Nephron progenitor cell (in vitro differentiated cells): ENCODE measurements at places on chromosomes 6 and 20.

GRCh38 chr6:135867332-135867731, 15.8 kb downstream of the PDE7B start:
- H3K4me3 ChIP-seq: no peak overlapping the region
- H3K4me1 ChIP-seq: no peaks in the 10 kb centered on the region
- DNase-seq: no peak
- H3K27ac ChIP-seq: no peak overlapping the region

DNA sequence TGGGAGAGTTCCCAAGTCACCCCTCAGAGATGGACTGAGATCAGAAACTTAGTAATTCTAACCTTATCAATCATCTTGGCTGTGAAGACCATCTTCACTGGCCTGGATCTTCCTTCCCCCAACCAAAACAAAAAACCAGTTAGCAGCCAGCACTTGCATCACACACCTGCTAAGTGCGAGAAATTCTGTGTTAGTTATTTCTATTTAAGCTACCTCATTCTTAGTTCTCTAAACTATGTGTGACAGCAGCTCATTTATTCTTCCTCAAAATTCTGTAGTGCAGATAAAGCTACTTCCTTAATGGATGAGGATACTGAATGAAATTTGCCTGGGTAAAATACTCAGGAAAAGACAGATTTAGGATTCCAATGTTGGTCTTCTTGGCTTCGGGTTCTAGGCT, 18.2 kb upstream of the TAGAP start:
- no peaks in the 10 kb centered on the region for H3K36me3 ChIP-seq
- no peaks in the 10 kb centered on the region for H3K4me1 ChIP-seq
- no peak overlapping the region for H3K4me3 ChIP-seq

- DNase-seq: no peak
- H3K4me3 ChIP-seq: no peak overlapping the region
- H3K36me3 ChIP-seq: no peaks in the 10 kb centered on the region
- peaks cover 3% of the 10 kb centered on the region for H3K27me3 ChIP-seq
- H3K27ac ChIP-seq: no peak overlapping the region
These were observed 103.0 kb downstream of the PSMB1 start for GRCh38 chr6:170449835-170450753.

DNA sequence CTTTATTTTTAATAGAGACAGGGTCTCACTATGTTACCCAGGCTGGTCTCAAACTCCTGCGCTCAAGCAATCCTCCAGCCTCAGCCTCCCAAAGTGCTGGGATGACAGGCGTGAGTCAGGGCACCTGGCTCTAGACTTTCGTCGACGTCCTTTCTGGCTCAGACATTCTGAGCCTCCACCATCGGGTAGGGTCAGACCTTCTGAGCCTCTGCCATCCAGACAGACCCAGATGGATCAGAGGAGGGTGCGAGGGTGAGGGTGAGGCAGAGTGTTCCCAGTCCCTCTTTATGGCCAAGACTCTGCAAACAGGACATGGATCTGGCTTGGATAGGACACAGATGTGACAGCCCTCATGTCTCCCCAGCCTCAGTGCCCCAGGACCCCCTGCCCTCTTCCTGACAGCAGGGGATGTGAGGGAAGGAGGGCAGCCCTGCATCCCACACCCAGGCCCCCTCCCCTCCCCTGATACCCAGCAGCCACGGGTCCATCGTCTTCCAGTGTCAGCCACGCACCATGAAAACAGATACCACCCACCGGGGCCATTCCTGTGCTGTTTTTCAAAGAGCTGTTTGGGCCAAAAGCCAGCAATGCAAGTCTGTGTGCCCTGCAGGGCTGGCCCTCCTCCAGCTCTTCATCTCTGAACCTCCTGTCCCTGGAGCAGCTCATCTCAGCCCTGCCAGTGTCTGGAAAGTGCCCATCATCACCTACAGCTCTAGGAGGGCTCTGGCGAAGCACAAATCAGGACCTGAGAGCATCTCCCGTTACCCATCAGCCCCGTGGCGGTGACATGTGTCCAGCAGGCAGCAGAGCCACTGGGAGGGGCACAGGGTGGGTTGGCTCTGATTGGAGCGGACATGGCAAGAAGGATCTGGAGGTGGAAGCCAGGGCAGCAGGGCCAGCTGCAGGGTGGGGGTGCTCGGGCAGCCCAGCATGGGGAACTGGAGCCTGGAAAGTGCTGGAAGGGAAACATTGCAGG, 208.4 kb downstream of the PREX1 start:
- H3K4me3 ChIP-seq: no peak overlapping the region
- no peaks in the 10 kb centered on the region for H3K36me3 ChIP-seq
- no peak for DNase-seq
- H3K27ac ChIP-seq: no peak overlapping the region
- H3K4me1 ChIP-seq: peaks cover 21% of the 10 kb centered on the region

- H3K27me3 ChIP-seq: peaks cover 11% of the 10 kb centered on the region
- H3K27ac ChIP-seq: no peak overlapping the region
- DNase-seq: no peak
These were observed 212.3 kb upstream of the PMEPA1 start for GRCh38 chr20:57922083-57922482.

- H3K36me3 ChIP-seq: peaks cover 10% of the 10 kb centered on the region
- H3K27me3 ChIP-seq: no peaks in the 10 kb centered on the region
- no peak overlapping the region for H3K27ac ChIP-seq
- peaks cover 15% of the 10 kb centered on the region for H3K4me1 ChIP-seq
These were observed 53.3 kb downstream of the KCNS1 start for GRCh38 chr20:45047581-45048119.

GRCh38 chr6:151240036-151240685, 394 bp downstream of the AKAP12 start:
- peaks cover 43% of the 10 kb centered on the region for H3K4me1 ChIP-seq
- H3K27ac ChIP-seq: peak overlapping the region; percentile 93
- H3K4me3 ChIP-seq: peak overlapping the region; percentile 94
- peaks cover 6% of the 10 kb centered on the region for H3K27me3 ChIP-seq
- DNase-seq: peak; percentile 84

- no peaks in the 10 kb centered on the region for H3K36me3 ChIP-seq
- no peak for DNase-seq
- no peak overlapping the region for H3K4me3 ChIP-seq
- peaks cover 14% of the 10 kb centered on the region for H3K27me3 ChIP-seq
- peaks cover 65% of the 10 kb centered on the region for H3K4me1 ChIP-seq
- no peak overlapping the region for H3K27ac ChIP-seq
These were observed 198.7 kb upstream of the SGK1 start for GRCh38 chr6:134516582-134516981.

- no peak overlapping the region for H3K4me3 ChIP-seq
- DNase-seq: no peak
- H3K36me3 ChIP-seq: no peaks in the 10 kb centered on the region
- H3K4me1 ChIP-seq: peaks cover 26% of the 10 kb centered on the region
- H3K27me3 ChIP-seq: peaks cover 63% of the 10 kb centered on the region
- H3K27ac ChIP-seq: no peak overlapping the region
These were observed 4.9 kb upstream of the EDN3 start for GRCh38 chr20:59295531-59295930.

GRCh38 chr6:156691018-156691417, 86.2 kb upstream of the ARID1B start:
- H3K27ac ChIP-seq: no peak overlapping the region
- peaks cover 4% of the 10 kb centered on the region for H3K27me3 ChIP-seq
- DNase-seq: no peak
- H3K4me3 ChIP-seq: no peak overlapping the region
- H3K4me1 ChIP-seq: peaks cover 16% of the 10 kb centered on the region

- H3K4me3 ChIP-seq: no peak overlapping the region
- H3K27me3 ChIP-seq: peaks cover 7% of the 10 kb centered on the region
- no peaks in the 10 kb centered on the region for H3K36me3 ChIP-seq
These were observed 58.7 kb upstream of the CD93 start for GRCh38 chr20:23144856-23145255.

- peak within 1 kb of the TSS; percentile 96 for H3K27ac ChIP-seq
- H3K36me3 ChIP-seq: no peaks in the 10 kb centered on the region
- peak within 1 kb of the TSS; percentile 90 for H3K4me3 ChIP-seq
- DNase-seq: peak; percentile 97
- H3K27me3 ChIP-seq: no peaks in the 10 kb centered on the region
- peaks cover 22% of the 10 kb centered on the region for H3K4me1 ChIP-seq
These were observed at the start of gene ADRM1 for GRCh38 chr20:62302341-62303061. Gene ADRM1, plus strand, starts transcription at chr20:62302997. Its CDS starts 572 bp downstream, at chr20:62303569.

GRCh38 chr6:4920914-4921410, 82.9 kb downstream of the RPP40 start:
- no peaks in the 10 kb centered on the region for H3K27me3 ChIP-seq
- H3K36me3 ChIP-seq: peaks cover 40% of the 10 kb centered on the region
- no peak overlapping the region for H3K27ac ChIP-seq
- no peak for DNase-seq

GRCh38 chr6:138500045-138500665, 861 bp upstream of the NHSL1 start:
- peaks cover 9% of the 10 kb centered on the region for H3K27me3 ChIP-seq
- no peak for DNase-seq
- H3K36me3 ChIP-seq: peaks cover 15% of the 10 kb centered on the region
- peaks cover 61% of the 10 kb centered on the region for H3K4me1 ChIP-seq
- peak overlapping the region; percentile 71 for H3K4me3 ChIP-seq
- H3K27ac ChIP-seq: no peak overlapping the region

DNA sequence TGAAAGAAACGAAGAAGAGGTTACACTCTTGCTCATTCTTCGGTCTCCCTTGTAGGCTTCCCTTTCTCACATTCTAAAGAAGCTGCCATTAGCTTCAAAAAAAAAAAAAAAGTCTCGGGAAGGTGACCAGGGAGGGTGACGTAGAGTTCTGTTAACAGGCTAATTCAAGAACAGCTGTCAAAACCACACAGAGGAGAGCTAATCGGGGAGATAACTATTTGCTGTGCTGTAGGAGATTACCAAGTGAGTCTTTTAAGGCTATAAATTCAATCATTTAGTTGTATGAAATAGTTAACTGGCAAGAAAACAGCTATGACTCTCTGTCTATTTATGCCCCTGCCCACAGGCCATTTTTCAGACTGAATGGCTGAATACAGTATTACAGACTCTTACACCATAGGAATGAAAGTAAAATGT, 256.8 kb downstream of the SYNE1 start:
- peaks cover 31% of the 10 kb centered on the region for H3K4me1 ChIP-seq
- peak overlapping the region; percentile 99 for H3K27ac ChIP-seq
- peaks cover 4% of the 10 kb centered on the region for H3K36me3 ChIP-seq
- no peak for DNase-seq
- H3K27me3 ChIP-seq: peaks cover 4% of the 10 kb centered on the region

- H3K4me1 ChIP-seq: peaks cover 26% of the 10 kb centered on the region
- peaks cover 3% of the 10 kb centered on the region for H3K27me3 ChIP-seq
- H3K27ac ChIP-seq: peak overlapping the region; percentile 60
These were observed 54.2 kb upstream of the ADGRF1 start for GRCh38 chr6:47096211-47096895.

- H3K27ac ChIP-seq: no peak overlapping the region
- H3K27me3 ChIP-seq: peaks cover 4% of the 10 kb centered on the region
- H3K4me3 ChIP-seq: no peak overlapping the region
- DNase-seq: no peak
- no peaks in the 10 kb centered on the region for H3K36me3 ChIP-seq
- no peaks in the 10 kb centered on the region for H3K4me1 ChIP-seq
These were observed 49.5 kb upstream of the PCSK2 start for GRCh38 chr20:17177341-17177740.

DNA sequence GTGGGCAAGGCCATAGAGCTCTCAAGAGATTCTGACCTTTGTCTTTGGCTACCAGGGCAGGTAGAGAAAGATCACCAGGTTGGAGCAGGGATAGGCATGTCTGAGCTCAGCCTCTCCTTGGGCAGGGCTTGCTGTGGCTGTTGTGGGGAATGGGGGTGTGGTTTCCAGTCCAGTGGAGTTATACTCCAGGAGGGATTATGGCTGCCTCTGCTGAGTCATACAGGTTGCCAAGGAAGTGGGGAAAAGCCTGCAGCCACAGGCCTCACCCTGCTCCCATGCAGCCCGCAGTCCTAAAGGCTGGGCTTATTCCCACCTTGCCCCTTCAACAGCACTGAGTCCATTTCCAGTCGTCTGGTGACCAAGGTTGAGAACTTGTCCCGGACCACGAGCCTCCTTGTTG, 21.9 kb downstream of the MEP1A start:
- H3K36me3 ChIP-seq: no peaks in the 10 kb centered on the region
- H3K27ac ChIP-seq: no peak overlapping the region
- no peak for DNase-seq
- H3K4me1 ChIP-seq: no peaks in the 10 kb centered on the region
- no peak overlapping the region for H3K4me3 ChIP-seq

DNA sequence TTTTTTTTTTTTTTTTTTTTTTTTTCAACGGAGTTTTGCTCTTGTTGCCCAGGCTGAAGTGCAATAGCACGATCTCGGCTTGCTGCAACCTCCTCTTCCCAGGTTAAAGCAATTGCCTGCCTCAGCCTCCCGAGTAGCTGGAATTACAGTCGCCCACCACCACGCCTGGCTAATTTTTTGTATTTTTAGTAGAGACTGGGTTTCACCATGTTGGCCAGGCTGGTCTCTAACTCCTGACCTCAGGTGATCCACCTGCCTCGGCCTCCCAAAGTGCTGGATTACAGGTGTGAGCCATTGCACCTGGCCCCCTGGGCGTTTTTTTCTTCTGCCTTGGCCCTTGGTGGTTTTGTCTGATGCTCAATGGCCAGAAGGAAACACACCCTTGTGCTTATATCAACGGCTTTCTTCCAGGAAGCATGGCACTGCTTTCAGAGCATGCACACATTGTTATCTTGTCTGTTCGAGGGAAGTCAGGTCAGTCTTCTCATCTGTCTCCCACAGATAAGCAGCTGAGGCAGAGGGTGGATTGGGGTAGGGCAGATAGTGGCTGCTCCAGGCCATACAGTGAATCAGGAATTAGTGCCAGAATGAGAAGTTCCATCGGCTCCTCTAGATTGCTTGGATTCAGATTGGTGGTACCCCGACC, 203.1 kb downstream of the TSHZ2 start:
- H3K27ac ChIP-seq: no peak overlapping the region
- DNase-seq: no peak
- peaks cover 12% of the 10 kb centered on the region for H3K36me3 ChIP-seq
- no peak overlapping the region for H3K4me3 ChIP-seq
- H3K4me1 ChIP-seq: peaks cover 6% of the 10 kb centered on the region

DNA sequence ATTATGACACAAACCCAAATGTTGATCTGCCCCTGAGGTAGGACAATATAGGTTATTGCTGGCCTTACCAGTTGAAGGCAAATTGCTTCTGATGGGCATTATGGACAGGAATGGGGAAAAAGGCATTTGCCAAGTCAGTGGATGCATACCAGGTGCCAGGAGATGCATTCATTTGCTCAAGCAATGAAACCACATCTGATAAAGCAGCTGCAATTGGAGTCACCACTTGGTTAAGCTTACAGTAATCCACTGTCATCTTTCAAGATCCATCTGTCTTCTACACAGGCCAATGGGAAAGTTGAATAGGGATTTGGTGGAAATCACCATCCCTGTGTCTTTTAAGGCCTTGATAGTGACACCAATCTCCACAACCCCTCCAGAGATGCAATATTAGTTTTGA, 648.6 kb downstream of the COL12A1 start:
- no peaks in the 10 kb centered on the region for H3K4me1 ChIP-seq
- no peaks in the 10 kb centered on the region for H3K27me3 ChIP-seq
- no peak overlapping the region for H3K27ac ChIP-seq
- DNase-seq: no peak
- H3K4me3 ChIP-seq: no peak overlapping the region

- no peak overlapping the region for H3K27ac ChIP-seq
- peak overlapping the region; percentile 69 for H3K4me3 ChIP-seq
- H3K27me3 ChIP-seq: peaks cover 97% of the 10 kb centered on the region
- H3K36me3 ChIP-seq: no peaks in the 10 kb centered on the region
- peaks cover 15% of the 10 kb centered on the region for H3K4me1 ChIP-seq
These were observed 256 bp upstream of the OVOL2 start for GRCh38 chr20:18057994-18058349.
